ENCODE measurements at places on chromosomes 12 and 14.
A peak's percentile ranks its signal among the peaks of the same experiment; 100 is the strongest.

- DNase-seq: no peak
Measured at GRCh38 chr12:31471051-31471450, 119.9 kb downstream of the DENND5B start.

GRCh38 chr12:120514002-120514401, 15.0 kb downstream of the COQ5 start:
- no peak for DNase-seq

DNA sequence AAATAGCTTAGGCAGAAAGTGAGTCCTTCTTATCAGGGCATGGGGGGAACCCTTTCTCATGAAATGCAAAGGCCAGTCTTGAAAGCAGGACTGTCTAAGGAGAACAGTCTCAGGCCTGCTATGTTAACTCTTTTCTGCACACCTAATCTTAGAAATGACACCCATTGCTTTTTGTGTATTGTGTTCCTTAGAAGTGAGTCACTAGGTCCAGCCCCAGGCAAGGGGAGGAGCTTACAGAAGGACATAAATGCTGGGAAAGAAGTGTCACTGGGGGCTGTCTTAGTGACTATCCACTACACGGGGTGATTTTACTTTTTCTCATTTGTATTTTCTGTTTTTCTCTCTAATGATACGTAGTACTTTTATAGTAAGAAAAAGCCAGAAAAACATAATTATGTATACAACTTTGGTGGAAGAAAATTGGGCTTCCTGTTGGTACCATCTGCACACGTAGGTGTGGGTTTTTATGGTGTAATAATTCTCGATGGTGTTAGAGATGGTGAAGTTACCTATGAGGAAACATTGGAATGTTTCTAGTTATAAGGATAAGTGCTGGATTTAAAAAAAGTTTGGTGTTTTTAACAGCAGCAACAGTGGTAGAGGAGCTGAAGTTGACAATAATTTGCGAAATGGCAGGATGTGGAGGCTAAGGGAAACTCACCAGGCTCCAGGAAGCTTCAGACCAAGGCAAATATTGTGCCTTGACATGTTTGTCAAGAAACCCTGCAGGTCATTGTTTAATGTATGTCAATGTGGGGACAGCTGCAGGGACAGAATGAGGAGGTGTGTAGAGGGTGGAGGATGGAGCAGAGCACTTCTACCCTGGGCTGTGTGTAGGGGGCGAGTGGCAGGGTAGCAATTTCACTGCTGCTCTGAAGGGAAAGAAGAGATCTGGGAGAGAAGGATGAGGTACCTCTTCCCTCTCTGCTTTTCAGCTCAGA, 214.9 kb downstream of the KTN1 start:
- DNase-seq: peak; percentile 42

DNA sequence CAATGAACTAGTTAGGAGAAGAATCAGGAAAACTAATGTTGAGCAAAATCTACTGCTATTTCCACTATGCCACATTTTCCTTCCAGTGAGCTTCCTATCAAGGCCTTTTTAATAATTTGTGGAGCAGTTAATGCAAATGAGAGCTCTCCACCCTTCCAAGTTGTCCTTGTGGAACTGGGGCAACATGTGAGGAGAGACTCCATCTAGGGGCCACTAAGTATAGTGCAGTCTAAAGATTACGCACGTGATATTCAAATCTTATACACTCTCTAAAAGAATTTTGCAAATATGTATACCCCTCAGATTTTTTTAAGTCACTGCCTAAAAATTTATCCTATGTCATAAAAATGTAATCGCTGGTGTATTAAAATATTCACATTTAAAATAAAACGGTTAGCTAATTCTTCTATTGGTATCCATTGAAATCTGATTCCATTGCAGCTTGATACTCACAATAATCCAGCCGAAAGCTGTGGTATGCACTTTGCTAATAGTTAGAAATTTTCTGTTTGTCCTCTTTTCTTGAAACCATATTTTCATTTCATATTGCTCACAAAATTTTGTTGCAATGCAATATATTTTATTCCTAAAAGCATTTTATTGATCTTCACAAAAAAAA, 100.1 kb downstream of the PAH start:
- peak; percentile 28 for DNase-seq

DNA sequence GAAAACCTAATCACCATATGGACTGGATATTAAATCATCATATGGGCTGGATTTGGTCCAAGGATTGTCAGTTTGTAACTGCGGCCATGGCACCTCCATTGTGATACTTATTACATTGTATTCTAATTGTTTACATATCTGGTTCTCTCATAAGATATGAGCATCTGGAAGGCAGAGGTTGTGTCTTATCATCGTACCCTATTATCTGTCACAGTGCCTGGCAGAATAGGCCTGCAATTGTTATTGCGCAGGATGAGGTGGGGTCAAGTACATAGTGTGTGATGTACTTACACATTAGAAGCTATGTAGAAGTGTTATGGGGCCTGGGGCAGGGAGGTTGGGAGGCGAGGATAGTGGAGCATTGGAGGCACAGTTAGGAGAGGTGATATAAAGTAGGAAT, 4.7 kb downstream of the IFT43 start:
- DNase-seq: no peak

DNA sequence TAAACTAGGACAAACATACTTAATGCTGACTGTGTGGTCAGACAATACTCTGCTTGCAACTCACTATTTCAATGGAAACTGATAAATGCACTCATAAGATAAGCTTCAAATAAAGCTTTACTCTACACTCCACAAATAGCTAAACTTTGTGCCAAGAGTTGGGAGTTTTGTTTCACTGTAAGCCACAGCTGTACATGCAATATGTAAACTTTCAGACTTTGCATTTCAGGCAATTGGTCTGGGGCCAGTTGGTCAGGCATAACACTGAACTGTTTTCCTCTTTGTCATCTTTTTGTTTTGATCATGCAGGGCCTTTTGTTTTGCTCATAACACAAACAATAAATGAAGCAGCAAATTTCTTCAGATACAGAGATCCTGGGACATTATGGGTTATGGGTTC, 426.2 kb downstream of the IPO8 start:
- no peak for DNase-seq

GRCh38 chr12:96034621-96035282, 635 bp downstream of the LTA4H start:
- DNase-seq: peak; percentile 31

- DNase-seq: no peak
Measured at GRCh38 chr12:80920006-80920405, 17.7 kb downstream of the LIN7A start.

DNA sequence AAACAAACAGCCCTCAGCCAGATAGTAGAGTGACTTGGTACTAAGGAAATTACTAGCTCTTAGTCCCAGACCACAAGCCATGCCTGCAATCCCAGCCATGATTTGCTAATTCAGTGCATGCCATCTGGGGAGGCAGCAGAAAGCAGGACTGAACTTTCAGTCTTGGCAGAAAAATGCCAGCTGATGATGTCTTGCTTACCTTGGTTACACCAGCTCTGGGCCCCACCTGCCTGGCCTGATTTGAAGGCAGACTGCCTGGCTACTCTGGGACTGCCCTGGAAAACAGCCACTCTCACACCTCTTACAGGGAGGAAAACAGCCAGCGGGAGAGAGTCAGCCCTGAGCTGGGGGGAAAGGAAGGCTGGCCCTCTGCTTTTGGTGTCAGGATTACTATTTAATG, 4.6 kb upstream of the UNC119B start:
- no peak for DNase-seq

DNA sequence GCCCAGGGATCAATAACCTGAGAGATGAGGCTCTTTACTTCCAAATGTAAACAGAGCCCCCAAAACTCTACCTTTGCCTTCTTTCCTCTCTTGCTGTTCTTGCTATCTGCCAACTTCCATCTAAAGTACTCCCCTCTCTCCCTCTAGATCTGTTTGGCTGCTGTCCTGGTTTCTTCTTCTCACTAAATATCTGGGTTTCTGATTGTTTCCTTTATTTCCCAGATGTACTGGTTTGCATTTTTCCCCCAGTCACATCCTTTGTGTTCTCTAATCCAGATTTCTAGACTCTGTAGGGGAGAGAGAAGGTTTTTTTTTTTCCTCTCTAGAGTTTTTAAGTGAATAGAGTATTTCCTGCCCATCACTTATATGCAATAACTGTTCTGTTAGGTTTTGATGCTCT, 7.1 kb upstream of the SALL2 start:
- no peak for DNase-seq

DNA sequence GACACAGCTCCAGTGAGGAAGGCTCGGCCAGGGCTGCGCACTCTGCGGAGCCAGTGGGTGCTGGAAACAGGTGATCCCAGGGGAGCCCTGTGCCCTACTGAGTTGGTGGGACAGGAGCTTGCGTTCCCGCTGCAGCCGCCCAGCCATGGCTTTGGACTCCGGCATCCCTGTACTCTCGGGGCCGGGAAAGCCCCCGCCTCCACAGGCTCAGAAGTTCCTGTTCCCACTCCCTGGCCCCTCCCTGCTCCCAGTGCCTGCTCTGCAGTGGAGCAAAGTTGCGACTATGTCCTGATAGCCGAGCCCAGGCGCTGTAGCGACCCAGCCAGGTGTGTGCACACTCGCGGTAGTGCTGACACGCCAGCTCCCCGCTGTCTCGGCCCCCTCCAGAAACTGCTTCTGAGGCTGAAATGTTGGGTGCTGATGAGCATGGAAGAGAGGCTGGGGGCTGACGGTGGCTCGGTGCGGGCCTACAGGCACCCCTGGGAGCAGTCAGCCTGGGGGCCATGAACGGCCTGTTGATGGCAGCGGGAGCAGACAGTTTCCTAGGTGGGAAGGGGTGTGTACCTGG, 344.6 kb upstream of the MGAT4C start:
- no peak for DNase-seq

DNA sequence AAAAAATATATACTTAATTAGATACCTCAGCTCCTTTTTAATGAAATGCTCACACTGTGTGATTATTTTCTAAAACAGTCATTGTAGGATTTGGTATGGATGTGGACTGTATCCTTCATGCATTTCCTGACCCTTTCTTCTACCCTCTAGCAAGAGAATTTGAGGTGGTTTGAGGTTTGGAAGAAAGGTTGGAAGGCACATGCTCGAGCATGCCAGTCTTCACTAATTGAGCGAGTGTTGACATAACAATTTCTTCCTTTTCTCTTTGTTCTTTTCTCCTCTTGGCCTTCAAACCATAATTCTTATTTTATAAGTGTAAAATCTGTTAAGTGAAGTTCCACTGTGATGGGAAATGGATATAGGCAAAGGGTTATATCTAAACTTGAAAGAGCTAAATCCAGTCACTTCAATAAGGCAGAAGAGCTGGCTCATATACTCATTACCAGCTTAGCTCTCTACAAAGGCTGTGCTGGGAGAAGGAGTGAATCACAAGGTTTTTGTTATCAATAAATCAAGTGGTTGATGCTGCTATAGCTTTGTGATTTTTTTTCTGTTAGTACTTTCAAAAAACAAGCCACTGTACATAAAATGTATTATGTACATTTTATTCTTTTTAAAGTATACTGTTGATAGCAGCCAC, 16.2 kb upstream of the PTHLH start:
- DNase-seq: no peak

DNA sequence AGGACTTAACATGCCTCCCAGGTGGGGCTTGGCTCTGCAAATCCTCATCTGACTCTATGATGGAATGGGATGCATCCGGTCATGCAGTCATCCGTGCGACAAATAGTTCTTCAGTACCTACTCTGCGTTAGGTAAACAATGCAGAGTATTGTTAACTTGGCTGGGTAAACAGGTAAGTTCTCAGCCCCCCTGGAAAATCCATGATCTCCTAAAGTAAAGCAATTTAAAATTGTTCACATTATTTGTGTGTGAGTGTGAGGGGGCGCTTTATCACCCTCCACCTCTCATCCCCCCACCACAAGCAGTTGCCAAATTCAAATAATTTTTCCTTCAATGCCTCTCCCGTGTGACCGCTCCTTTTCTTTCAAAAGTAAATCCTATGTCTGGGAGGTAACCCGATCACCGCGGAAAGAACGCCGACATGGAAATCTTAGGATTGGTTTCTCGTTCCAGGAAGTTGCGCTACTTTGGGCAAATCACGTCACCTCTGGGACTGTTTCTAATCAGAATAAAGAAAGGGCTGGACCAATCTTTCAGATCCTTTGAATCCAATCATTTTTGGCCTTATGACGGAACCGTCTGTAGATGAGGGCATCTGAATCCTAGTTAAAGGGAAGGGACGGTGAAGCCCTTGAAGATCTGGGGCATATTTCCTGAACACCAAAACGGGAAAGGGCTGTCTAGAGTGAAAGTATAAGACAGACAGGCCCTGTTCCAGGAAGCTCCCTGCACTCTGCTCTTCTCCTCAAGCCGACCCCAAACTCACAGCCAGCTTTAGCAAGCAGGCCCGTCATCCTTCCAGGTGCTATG, 44.0 kb upstream of the SINHCAF start:
- DNase-seq: peak; percentile 81

DNA sequence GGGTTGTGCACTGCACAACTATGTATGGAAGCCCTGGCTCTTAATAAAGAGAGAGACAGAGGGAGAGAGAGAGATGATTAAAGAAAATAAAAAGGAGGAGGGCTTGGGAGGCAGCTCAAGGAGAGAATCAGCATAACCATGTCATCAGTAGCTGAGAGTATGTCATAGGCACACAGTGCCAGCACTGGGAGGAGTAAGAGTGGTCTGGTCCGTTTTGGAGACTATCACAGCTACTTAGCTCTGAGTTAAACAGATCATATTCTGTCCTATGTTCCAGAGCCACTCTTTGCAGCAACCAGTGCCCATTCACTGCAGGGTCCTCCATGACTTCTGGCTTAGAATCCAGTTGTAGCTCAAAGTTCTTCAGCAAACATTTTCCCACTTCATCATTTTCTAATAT, 59.0 kb downstream of the GTF2A1 start:
- no peak for DNase-seq

DNA sequence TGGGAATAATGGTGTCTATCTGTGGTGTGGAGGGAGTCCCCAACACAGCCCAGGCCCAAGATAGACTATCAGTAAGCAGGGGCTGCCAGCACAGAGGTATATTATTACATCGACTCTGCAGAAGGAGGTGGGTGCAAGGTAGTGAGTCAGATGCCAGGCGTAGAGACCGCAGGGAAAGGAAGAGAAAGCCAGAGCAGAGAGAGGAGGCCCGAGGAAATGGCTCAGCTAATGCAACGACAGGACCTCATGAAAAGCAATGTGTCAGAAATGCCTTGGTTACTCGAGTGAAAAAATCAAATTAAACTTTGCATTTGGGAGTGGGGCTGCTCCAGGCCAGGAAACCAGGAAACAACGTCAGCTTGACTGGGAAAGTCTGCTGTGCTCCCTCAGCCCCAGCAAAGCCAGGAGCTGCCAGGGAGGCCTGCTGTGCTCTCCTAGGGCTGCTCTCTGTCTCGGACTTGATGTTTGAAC, 173.2 kb downstream of the SUDS3 start:
- no peak for DNase-seq

DNA sequence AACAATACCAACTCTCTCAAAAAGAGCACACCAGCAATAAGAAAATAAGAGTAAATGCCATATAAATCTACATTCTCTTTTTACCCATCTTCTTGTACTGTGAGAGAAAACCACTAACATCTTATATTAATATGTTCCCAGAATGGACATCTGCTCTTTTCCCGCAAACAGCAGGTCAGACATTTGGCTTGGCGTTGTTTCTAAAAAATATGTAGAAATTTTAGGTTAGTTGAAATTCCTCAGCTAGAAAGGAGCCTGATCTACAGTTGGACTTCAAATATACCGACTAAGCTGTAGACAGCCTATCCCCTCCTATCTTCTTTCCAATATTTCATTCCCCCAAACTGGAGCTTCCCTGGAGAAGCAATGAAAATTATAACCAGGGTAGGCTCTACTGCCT, 88.7 kb downstream of the PPP2R5E start:
- DNase-seq: no peak
